ENCODE measurements at places on chromosomes 2 and 18.

- DNase-seq = peak; percentile 67
Observed at GRCh38 chr2:234446404-234447076, 50.3 kb downstream of the ARL4C start.

GRCh38 chr2:145157741-145158591 is 638.0 kb upstream of the ZEB2 start:
- DNase-seq = peak; percentile 8

- DNase-seq = no peak
Observed at GRCh38 chr18:10018289-10018688, 104.5 kb downstream of the VAPA start.

DNA sequence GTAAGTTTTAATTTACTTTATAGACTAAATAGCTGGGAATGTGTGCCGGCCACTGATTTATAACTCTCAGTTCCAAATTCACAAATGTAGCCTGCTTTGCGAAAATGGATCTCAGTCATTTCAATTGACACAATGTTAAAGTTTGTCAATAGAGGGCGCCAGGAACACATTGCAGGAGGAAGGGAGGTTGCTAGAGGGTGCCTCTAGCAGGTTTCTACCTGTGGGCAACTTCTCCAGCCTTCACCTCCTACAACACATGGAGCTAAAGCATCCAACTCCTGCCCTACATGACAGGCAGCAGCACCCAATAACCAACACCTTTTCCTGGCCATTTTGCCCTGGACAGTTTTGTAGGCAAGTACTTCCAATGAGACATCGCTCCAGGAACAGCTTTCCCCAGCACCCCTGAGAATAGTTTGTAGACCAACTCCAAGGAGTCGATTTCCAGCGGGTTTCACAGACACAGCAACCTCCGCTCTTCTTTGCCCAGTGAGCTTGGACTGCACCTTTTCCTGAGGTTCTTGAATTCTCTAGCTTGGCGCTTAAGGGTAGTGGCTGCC is 784.8 kb upstream of the CDH2 start:
- DNase-seq = peak; percentile 62

DNA sequence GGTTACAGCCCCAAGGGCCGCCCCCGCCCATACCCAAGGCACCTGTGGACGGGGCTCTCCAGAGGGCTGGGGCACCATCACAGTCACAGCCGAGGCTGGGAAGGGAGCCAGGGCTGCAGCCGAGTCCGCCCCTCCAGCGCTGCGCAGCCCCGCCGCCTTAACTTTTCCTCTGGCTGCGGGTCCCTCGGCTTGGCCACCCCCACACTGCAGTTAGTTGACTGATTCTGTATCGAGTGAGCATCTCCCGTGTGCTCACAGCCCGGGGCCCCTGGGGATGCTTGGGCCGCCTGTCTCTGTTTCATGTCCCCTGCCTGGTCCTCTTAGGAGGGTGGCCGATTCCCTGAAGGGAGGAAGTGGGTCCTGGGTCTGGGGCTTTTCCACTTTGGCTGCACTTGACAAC is 33.7 kb downstream of the EMILIN2 start:
- no peak for DNase-seq

GRCh38 chr2:239896075-239896474 is 129.1 kb downstream of the NDUFA10 start:
- no peak for DNase-seq

- no peak for DNase-seq
Observed at GRCh38 chr2:69353360-69353759, 33.7 kb downstream of the GFPT1 start.

GRCh38 chr2:12855508-12855907 is 138.8 kb downstream of the TRIB2 start:
- no peak for DNase-seq

- no peak for DNase-seq
Observed at GRCh38 chr18:45753286-45753685, 29.3 kb downstream of the SLC14A1 start.

GRCh38 chr18:30192216-30192615 is 850.3 kb downstream of the DSC3 start:
- DNase-seq = no peak

GRCh38 chr2:126975671-126976655 is 77.3 kb downstream of the TEX51 start:
- no peak for DNase-seq

Measured in RPMI8226 (cell line).